ENCODE measurements at places on chromosomes 5 and 9.

- DNase-seq = no peak
Observed at GRCh38 chr5:168932400-168933189, 353.4 kb upstream of the PANK3 start.

DNA sequence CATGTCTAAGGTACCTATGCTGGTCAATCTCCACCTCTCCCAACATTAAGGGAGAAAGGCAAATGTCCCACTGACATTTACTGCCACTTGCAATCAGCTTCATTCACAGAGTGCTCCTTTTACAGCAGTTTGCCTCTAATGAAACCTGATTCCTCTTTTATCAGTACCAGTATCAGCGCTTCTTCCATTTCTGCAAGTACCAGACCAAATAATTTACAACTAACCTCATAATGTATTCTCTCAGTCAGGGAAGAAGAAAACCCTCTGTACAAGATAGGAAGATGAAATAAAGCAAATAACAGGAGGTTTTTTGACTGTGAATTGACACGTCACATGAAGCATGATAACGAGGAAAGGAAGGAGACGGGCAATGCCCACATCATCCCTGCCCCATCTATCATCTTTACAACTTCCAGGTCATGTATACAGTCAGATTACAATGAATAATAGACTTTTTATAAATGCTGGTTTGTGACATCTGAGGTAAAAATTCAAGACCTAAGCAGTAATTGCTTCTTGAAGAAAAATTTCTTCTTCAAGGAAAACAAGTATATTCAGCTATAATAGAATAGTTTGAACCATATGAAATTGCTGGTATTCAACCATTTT lies 21.9 kb downstream of the ABITRAM start:
- no peak for DNase-seq

GRCh38 chr5:169242849-169243186 lies 58.1 kb downstream of the SLIT3 start:
- DNase-seq = no peak

DNA sequence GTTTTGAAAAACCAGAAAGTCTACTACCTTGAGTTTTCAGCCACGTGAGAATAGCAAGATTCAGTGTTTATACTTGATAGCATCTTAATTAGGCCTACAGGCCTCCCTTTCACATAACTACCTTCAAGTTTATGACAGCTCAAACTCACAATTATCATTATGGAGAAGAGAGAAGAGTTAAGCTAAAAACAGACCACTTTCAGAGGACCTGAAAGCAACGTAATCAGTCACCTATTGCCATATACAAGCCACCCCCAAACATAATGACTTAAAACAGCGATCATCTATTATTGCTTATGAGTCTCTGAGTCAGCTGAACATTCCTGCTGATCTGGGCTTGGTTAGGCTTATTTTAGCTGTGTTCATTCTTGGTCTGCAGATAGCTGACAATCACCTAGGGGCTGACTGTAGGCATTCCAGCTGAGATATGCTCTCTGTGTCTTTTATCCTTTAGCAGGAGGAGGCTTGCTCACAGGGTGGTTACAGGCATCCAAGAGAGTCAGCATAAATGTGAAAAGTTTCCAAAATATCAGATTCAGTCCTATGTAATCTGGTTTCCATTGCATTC lies 130.9 kb downstream of the COX7C start:
- no peak for DNase-seq

DNA sequence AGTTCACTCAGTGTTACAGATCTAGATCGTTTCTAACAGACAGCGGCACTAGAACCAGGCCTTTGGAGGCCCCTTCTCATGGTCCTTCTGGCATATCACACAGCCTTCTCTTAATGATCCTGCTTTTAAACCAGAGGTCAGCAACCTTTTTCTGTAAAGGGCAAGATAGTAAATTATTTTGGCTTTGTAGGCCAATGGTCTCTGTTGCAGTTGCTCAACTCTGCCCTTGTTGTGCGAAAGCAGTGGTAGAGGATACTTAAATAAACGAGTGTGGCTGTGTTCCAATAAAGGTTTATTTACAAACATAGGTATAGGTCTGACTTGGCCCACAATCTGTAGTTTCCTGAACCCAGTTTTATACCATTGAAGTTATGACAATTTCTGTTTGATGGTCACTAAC lies 47.3 kb upstream of the CD180 start:
- DNase-seq = no peak

- no peak for DNase-seq
Observed at GRCh38 chr5:122547219-122547618, 227.7 kb upstream of the SNX2 start.

GRCh38 chr9:120438836-120439546 lies 141.0 kb downstream of the CDK5RAP2 start:
- DNase-seq = peak; percentile 21

DNA sequence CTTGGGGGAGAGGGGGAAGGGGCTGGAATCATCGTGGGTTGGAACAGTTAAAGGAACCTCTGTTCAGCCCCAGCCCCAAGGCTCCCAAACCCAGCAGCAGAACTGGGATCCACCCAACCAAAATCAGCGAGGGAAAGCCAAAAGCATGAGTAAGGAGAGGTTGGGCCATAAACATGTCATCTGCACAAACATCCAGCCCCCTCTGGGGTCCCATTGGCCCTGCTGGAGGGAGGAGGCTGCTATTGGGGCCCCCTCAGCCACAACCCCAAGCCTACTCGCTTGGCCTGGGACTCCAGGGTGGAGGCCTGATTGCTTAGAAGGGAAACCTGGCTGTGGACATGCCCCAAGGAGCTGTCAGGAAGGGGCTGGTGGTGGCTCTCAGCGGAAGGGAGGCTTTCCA lies 154.9 kb downstream of the FGF18 start:
- no peak for DNase-seq

GRCh38 chr9:12748954-12749353 lies 25.9 kb upstream of the LURAP1L start:
- DNase-seq = no peak
